ENCODE measurements at places on chromosomes 4 and X.

DNA sequence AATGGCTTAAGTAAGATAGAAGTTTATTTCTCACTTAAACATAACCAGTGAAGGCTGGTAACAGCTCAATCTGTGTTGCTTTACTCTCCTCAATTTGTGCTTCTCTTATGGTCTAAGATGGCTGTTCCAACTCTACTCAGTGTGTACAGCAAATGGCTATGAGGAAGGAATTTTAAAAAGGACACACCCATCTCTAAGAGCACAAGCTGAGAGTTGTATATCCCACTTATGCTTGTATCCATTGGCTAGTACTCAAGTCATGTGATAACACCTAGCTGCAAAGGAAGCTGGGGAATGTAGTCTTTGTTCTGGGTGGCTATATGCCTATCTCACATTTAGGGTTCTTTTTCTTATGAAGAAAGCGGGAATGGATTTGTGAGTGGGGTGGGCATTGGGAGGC is 63.3 kb downstream of the GPAT3 start:
- DNase-seq: no peak

- DNase-seq: no peak
These were observed 82.4 kb upstream of the MTM1 start for GRCh38 chrX:150486011-150486410.

DNA sequence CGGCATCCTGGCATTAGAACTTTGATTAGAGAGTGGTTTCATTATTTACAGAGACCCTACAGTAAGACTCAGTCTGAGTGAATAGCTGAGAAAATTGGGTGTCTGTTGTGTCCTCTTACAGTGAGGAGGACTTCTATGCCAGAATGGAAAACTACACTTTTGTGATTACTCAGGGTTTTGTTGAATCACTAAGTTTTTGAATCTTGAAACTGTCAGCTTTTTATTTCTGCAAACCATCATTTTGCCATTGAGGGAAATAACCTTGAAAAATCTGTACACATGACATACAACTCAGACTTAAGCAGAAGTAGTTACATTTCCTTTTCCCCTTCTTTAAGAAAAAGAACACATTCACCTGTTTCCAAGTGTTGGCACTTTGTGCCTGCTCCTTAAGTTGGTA is 117.6 kb upstream of the RASGEF1B start:
- no peak for DNase-seq

GRCh38 chr4:22410645-22411247 is 105.1 kb downstream of the ADGRA3 start:
- no peak for DNase-seq

DNA sequence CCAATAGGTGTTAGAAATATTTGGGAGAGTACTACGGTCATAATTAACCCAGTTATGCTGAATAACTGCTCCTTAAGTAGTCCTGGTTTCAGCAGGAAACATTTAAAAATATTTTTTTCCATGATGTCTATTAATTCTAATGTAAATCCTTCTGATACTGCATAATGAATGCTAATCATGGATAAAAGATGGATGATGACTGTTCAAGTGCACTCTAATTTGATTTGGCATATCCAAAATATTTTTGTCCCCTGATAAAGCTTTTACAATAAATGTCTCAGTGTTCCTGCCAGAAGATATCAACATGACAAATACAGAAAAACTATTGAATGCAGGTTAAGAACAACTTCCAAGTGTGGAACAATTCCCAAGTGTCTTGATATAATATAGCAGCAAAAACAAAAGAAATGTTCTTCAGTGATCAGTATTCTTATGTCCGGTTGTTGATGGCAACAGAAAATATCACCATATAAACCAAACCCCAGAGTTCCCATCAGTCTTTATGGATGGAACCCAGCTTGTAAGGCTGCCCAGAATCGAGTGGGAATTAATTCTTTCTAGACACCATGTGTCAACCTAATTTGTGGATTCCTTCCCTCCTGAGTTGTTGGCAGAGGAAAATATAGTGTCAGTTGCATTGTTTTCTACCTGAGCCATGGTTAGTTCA is 205.4 kb upstream of the GK2 start:
- no peak for DNase-seq

- DNase-seq: no peak
These were observed 106.2 kb upstream of the RAPGEF2 start for GRCh38 chr4:158996669-158997074.

- DNase-seq: no peak
These were observed 243.4 kb downstream of the AR start for GRCh38 chrX:67787196-67787595.

DNA sequence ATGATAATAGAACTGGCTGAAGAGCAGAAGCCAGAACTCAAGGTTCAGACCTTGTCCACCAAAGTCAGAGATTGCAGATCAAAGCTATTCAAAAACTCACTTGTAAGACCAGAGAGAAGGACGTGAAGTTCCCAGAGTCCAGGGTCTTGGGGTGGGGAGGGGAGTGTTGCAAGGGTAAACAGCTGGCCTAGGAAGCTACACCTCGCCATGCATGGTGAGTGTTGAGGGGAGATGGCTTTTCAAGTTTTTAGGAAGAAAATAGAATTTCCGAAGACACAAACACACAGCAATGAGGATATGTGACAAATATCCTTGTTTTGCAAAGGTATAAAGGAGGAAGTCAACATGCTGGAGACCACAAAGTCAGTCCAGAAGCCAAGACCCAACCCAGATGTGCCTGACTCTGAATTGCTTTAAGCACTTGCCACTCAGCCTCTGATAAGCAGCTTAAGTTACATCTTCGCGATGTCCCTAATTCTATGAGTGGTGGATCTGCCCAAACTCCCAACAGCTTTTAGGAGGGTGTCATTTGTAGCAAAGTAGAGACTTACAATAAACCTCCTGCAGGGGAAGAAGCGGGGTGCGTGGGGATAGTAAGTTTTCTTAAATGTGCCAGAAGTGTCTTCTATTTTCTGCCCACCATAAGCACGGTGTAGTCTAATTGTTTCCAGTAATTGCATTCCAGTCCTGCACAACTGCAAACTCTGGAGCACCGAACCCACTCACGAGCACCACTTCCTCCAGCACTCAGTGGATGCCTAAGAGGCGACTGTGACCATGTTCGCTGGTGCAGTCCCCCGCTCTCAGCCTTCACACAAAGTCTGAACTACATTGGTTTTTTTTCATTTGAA is 26.5 kb downstream of the HAND2 start:
- DNase-seq: peak; percentile 27

GRCh38 chr4:119752936-119753335 is 124.3 kb upstream of the PDE5A start:
- DNase-seq: no peak

DNA sequence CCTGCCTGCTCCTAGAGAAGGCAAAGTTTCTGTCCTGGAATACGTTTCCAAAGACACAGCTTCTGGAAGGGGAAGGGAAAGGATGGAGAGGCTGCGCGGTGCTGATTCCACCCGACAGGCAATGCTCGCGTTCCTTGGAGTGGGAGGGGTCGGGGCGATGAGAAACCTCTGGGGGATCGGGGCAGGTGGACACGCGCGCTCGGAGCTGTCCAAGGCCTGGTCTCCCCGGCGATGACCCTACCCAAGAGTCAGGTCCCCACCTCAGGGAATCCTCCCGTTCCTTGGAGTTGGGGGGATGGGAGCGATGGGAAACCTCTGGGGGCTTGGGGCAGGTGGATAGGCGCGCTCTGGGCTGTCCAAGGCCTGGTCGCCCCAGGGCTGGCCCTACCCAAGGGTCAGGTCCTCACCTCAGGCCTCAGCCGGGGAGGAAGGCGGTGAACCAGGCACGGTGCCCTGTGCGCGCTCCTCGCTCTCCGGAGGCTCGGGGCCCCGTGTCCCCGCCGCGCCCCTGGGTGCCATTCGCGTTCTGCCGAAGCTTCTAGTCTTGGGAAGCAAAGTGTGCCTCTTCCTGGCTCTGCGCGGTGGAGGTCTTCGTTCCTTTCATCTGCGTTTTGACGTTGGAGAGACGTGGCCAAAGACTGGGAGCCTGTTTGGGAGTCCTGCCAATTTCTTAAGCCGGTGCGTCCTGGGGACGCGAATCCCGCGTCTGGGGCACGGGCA is 10.6 kb upstream of the SHOX start:
- DNase-seq: no peak

- no peak for DNase-seq
These were observed 15.6 kb upstream of the MAD2L1 start for GRCh38 chr4:120082251-120082650.

DNA sequence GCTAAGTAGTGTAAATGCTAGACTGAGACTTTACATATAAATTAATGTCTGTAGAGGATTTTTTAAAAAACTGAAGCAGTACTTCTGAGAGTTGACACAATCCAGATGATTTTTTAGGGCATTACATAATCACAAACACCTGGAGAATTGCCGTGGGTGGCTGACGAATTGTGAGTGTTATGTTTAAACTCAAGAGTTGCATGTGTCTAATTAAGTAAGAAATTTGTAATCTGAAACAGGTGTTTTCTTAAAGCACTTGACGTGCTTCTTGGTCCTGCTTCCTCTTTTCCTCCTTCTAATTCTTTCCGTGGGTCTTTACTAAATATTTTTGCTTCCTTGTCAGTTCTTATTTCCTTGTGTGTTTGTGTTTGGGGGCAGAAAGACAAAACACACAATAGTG is 27.8 kb downstream of the PIR start:
- no peak for DNase-seq

Measured in type B pancreatic cell (in vitro differentiated cells).